ENCODE measurements at places on chromosomes 12 and 14. TPM values are rescaled to one million over a fixed set of nuclear protein-coding genes. Genes with fewer than 3 reads are reported as not detected.
A peak's percentile ranks its signal among the peaks of the same experiment; 100 is the strongest.

Gene TAS2R50
- not detected for total RNA-seq

Gene TRIM9
- 0.32 TPM for total RNA-seq

Gene PHETA1
- total RNA-seq: 12.9 TPM

Gene ASIC1
- 0.13 TPM for total RNA-seq

Gene RNU4-1
- not detected for total RNA-seq

Gene IAPP
- total RNA-seq: not detected

Gene FAM222A
- total RNA-seq: 0.89 TPM

- no peak for DNase-seq
Observed at GRCh38 chr12:60399064-60399463, 803.2 kb downstream of the SLC16A7 start.

- DNase-seq: peak; percentile 16
Observed at GRCh38 chr14:54275997-54276725, 120.6 kb upstream of the CDKN3 start.

GRCh38 chr12:57907281-57907680, 34.1 kb upstream of the ATP23 start:
- DNase-seq: no peak

DNA sequence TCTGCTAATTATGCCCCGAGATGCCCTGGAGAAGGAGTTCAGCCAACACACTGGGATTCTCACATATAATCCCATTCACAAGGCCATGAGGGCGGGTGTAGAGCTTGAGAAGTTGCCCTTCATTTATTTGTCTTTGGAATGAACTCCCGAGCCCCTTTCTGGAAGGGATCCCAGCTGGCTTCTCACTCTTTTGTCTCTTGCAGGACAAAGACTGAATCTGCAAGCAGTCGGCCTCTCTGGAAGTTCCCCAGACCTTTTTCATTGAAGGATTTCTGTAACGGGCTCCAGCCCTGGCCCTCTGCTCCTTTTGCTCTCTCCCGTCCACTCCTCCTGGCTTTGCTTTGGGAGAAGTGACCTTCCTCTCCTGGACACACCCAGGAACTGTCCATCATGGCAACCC, 163.3 kb upstream of the SFSWAP start:
- no peak for DNase-seq

- DNase-seq: peak; percentile 62
Observed at GRCh38 chr12:14416658-14417057, 51.2 kb downstream of the ATF7IP start.

DNA sequence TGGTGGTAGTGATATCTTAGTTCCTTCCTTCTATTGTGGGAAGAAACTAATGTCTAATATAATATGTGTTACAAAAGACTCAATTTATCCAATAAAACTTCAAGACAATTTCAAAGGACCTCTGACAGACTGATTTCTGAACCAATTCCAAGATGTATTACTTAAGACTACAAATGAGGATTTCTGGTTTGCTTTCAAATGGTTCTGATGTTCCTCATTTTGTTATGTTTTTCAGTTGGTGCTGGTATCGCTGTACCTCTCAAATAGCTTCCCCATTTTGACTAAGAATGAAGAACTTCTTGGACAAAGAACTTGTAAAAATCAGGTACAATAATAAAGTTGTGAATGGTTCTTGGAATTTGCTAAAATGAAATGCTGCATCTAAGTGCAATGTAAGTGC, 19.4 kb upstream of the MBIP start:
- no peak for DNase-seq

DNA sequence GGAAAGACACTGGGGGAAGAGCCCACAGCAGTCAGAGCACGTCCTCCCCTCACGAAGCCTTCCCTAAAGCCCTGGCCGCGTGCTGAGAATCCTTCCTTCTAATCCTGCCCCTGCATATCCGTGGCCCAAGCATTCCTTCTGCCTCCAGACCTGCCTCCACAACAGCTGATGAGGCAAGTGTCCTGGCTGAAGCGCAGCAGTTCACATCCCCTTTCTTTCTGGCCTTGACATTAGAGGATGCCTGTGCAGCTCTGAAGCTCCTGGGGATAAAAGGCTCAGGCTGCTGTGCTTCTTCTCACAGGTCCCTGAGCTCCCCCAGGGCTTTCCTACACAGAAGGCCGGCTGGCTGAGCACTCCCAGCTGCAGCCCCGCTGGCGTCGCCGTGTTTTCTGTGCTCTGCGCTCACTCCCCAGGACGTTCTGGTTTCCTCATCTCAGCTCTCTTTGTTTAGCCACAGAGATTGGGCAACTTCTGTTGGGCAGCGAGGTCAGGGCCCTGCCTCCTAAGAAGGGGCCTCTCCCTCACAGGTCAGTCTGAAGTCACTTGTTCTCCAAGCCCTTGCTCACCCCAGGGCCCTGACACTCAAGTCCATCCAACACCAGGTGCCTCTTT, 45.8 kb downstream of the NINJ2 start:
- no peak for DNase-seq

GRCh38 chr14:74360163-74360562, 11.9 kb downstream of the VRTN start:
- DNase-seq: no peak

- DNase-seq: no peak
Observed at GRCh38 chr12:100337727-100338126, 19.1 kb upstream of the SLC17A8 start.

DNA sequence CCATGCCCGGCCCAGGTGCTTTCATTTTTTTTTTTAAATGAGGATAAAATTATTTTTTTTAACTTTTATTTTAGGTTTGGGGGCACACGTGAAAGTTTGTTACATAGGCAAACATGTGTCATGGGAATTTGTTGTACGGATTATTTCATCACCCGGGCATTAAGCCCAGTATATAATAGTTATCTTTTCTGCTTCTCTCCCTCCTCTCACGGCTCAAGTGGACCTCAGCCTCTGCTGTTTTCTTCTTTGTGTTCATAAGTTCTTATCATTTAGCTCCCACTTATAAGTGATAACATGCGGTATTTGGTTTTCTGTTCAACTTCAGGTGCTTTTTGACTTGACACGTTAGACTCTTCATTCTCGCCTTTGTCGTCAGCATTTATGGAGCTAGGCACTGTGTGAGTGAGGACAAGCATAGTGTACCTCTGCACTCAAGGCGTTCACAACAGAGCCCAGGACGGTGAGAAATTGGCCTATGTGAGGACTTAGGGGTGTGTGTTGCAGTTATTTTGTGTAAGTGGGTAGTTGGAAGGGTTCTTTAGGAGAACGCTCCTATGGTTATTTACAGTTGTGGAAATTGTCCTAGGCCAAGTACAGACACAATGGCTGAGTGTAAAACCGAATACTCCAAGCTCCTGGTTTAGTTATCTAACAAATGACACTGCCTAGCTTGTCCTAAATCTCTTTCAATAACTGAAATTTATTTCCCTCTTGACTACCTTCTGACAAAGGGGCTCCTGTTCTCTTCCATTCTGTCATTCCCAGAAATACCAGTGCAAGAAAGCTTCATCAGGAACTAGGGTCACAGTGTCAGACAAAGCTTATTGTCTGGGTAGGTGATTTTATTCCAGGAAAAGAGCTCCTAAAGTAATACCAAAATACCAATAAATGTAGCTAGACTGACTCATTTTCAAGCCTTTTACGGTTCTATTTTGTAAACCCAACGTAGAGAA, 200.5 kb upstream of the PRICKLE1 start:
- no peak for DNase-seq

- DNase-seq: no peak
Observed at GRCh38 chr14:73258845-73259611, 21.7 kb downstream of the PAPLN start.

DNA sequence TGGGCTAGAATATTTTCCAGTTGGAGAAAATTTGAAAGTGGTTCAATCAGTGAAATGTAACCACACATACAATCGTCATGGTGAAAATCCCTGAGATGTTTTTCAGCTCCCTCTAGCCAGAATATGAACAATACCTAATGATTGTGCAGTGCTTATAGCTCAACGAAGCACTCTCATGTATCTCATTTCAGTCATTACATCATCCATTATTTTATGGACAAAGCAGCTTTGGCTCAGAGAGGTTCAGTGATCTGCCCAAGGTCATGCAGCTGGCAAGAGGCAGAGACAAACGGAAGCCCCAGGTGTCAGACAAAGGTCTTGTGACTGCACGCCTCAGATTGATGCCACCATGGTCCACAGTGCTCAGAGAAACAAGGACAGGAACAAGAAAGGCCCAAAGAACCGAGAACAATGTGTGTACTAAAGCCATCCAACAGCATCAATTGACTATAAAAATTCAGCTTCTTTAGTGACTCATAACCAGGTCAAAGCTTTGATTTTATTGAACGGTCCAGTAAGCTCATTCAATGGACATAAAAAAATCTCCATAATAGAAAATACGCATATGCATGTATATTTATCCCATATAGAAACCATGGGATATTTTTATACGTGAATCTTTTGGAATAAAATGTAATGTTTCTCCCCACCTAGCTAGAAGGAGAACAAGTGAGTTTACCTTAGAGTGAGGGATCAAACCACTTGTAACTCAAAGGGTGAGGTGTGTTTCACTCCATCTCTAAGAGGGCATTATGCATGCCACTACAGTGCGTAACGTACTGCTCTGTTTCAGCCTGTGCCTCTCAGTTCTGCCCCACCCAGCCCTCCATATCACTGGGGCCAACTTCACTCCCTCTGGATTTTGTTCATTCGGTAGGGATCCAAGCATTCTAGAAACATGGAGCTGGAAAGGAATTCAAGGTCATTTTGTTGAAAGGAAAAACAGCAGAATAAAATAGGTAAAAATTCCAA, 141.8 kb downstream of the GRIN2B start:
- no peak for DNase-seq

DNA sequence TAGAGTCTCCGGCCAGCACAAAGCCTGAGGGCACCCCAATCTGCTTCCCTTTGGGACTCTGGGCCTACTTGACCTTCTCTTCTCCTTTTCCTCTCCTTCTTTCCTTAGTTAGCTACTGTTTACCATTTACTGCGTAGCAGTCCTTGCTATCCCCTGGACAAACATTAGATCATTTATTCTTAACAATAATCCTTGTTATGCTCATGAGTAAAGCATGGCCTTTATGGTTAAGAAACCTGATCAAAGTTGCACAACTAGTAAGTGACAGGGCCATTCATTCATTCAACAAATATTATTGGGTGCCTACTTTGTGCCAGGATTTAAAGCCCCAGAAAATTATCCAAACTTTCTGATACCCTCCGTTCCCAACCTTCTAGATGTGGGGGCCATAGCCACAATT, 3.2 kb upstream of the HDAC7 start:
- no peak for DNase-seq

DNA sequence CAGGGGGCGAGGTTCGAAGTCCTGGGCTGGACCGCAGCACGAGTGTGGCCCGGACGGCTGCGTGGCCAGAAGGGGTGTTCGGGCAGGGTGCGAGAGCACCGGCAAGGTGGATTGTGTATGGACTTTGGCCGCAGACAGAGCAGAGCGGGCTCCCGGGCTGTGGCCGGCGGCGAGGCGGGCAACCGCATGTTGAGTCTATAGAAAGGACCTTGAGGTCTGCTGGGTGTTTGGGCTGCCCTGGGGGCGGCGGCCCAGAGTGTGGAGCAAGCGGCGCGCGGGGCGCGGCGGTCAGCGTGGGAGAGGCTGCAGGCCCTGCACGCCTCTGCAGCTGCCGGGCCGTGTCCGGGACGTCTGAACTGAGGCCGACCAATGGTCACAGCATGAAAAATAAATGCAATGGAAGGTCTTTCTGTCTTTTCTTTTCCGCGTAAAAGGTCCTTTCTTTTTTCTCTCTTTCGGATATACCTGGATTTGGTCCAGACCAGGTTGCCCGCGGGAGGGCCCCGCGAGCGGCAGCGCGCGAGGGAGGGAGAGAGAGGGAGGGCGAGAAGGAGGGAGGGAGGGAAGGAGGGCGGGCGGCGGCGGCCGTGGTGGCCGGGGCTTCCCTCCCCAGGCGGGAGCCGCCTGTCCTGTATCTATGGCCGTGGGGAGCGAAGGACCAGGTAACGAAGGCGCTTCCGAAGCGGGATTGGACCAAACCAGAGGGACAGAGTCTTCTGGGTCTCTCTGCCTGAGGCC, 5.5 kb upstream of the HOXC9 start:
- DNase-seq: no peak

DNA sequence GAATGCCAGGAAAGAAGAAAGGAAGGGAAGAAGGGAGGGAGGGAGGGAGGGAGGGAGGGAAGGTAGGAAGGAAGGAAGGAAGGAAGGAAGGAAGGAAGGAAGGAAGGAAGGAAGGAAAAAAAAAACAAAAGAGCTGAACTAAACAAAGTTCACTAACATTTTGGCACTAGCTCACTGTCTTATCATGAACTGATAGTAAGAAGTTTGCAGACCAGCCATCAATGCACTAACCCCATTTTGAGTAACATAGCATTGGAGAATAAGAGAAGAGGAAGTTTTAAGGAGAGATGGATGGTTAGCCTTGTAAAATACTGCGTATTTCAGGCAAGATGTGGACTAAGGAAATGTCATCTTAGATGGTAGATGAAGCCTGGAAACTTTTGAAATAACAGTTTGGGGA, 1136.0 kb downstream of the FLRT2 start:
- no peak for DNase-seq

DNA sequence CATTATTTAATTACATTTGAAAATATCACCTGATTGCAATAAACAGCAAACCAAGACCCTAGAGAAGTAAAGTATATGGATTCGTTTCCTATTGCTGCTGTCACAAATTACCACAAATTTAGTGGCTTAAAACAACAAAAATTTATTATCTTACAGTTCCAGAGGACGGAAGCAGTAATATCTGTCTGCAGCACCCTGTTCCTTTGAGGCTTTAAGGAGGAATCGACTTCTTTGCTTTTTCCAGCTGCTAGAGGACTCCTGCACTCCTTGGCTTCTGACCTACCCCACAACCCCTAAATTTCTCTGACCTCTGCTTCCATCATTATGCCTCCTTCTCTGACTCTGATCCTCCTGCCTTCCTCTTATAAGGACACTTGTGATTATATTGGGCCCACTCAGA, 23.8 kb upstream of the PPM1A start:
- DNase-seq: no peak

DNA sequence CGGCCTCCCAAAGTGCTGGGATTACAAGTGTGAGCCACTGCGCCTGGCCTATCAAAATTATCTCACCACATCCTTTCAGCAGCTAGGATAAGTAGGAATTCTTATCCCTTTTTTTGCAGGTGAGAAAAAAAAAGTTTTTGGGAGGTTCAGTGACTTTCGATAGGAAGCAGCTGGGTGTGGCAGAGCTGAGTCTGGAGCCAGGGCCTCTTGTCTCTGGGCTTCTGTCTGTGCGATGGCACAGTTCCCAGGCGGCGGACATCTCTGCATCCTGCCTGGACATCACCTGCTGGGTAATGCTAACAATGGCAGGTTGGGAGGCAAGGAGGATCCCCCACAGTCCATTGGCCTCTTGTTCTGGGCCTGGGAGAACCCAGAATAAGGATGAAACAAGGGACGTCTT, 12.5 kb downstream of the NRXN3 start:
- DNase-seq: no peak

- no peak for DNase-seq
Observed at GRCh38 chr14:96914571-96915128, 117.5 kb downstream of the VRK1 start.

- no peak for DNase-seq
Observed at GRCh38 chr14:64673316-64673715, 30.9 kb upstream of the PLEKHG3 start.
